ENCODE measurements at places on chromosomes 12 and 14.
A peak's percentile ranks its signal among the peaks of the same experiment; 100 is the strongest.

GRCh38 chr14:99250636-99251208, 21.3 kb downstream of the BCL11B start:
- no peak for DNase-seq

DNA sequence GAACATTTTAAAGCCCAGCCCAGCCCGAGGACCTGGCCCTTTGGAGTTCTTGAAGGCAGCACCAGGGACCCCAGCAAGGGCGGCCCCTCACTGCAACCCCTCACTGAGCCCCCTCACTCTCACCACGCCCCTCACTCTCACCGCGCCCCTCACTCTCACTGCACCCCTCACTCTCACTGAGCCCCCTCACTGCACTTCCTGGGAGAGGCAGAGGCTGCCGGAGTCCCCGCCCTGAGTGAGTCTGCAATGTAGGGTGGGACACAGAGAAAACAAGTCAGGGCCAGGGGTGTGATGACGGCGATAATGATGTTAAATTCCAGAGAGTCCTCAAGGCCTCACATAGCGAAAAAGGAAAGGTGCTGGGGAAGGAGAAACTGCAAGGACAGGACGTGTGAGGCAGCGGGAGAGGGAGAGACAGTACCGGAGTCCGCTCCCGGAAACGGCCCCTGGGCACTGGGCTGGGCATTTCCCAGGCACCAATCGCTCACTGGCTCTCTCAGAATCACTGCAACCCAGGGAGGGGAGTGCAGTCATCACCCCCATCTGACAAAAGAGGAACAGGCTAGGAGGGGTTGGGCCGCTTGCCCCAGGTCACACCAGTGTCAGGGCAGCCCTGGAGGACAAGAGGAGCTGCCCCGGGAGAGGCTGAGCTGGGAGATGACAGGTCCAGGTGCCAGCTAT, 24.9 kb downstream of the CCDC88C start:
- DNase-seq = no peak

DNA sequence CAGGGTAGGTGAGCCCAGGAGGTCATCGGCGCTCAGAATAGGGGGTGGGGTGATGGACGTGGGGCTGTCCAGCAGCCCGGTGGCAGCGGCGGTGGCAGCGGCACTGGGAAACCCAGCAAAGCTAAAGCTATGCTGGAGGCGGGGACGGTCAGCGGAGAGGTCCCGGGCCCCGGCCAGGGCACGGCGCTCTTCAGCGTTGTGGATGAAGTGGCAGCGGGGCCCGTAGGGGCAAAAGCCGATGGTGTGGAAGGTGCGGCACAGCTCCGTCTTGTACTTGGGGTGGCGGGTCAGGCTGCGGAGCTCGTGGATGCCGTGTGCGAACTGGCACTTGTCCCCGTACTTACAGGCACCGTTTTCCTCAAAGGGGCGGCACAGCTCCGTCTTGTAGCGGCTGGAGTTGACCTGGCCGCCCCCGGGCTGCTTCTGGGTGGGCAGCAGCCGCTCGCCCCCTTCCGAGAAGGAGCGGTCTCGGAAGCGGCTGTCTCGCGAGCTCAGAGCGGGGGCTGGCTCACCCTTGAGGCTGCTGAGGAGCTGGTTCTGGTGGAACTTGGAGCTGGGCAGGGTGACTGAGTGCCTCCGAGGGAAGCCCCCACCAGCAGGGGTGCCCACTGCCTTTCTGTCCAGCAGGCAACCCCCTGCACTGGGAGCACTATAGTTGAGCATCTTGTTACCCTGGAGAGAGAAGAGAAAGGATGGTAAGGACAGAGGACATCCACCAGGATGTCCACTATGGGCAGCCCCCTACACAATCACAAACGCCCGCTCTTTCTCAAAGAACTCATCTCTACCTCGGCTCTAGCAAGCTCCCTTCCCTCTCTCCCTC, 2.8 kb downstream of the ZFP36L1 start:
- DNase-seq = peak; percentile 25

DNA sequence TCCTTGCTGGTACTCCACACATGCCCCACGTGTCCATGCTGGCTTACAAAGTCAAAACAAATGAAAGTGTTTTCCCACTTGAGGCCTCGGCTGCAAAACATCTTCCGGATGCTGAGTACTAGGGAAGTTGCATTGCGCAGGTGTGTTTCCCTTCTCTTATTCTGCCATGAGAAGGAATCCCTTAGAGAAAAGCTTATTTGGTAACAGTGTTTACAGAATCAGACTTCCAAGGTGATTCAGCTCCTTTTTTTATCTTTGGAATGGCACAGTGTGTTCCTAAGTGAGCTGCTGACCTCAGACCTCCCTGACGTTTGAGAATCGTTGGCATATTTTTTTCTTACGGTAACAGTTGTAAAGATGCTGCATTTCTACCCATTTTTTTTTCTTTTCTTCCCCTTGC, 211.3 kb downstream of the ESR2 start:
- no peak for DNase-seq

DNA sequence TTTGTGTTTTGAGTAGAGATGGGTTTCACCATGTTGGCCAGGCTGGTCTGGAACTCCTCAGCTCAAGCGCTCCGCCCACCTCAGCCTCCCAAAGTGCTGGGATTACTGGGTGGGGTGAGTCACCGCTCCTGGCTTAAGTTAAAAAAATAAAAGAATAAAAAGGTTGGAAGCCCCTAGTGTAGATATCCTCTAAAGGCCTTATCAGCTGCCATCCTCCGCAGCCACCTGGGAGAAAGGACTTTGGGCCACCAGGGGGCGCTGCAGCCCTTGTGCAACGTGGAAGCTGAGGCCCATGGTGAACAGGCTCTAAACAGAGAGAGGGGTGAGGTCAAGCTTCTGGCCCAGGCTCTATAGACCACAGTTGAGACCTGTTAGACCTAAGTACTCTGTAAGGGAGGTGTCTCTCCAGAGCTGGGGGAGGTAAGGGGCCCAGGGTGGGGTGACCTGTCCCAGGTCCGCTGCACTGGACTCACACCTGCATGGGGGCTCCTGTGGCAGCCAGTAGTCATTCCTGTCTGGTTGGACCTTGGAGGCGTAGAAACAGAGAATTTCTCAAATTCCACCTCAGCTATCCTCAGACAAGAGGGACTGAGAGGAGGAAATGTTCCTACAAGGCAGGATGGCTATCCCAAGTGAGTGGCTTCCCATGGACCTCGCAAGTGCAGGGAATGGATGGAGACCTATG, 14.0 kb upstream of the RACGAP1 start:
- DNase-seq = peak; percentile 74

GRCh38 chr14:82757776-82758175, 1224.1 kb upstream of the SEL1L start:
- no peak for DNase-seq

GRCh38 chr12:90229407-90230170, 521.0 kb upstream of the ATP2B1 start:
- DNase-seq = peak; percentile 55
